ENCODE measurements at places on chromosomes 4 and X.

GRCh38 chr4:87038837-87039615, 104.2 kb downstream of the AFF1 start:
- DNase-seq: no peak

- DNase-seq: no peak
These were observed 133.9 kb downstream of the TET2 start for GRCh38 chr4:105280338-105281123.

GRCh38 chr4:3767570-3768288, 1.5 kb downstream of the ADRA2C start:
- no peak for DNase-seq

DNA sequence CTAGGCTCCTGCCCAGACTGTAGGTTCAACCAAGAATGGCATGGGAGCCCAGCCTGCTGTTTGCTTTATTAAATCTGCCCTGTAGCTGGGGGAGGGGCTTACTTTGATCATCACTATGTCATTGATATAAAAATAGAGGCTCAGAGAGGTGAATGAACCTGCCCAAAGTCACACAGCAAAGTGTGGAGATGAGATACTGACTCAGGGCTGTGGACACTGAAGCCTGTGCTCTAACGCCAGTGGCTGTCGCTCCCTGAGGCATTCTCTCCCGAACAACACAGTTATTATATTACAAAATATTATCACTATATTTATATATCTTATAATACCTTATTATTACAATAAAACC, 3.5 kb downstream of the MSANTD1 start:
- DNase-seq: no peak

DNA sequence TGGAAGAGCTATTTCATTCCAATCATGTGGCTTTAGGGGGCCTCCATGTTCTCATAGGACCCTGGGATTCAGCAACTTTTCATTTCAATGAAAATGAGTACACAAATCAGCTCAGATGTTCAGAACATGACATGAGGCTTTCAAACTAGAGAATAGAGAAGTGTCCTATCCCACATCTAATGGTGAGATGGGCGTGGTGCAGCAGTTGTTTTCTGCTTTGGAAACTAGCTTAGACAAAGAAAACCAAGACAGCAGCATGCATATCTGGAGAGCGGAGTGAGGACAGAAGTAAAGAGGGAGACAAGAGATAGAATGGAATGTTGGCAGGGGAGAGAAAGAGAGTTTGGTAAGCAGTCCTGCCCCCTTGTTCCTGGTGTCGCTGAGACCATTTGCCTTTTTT, 1009.1 kb upstream of the IGFBP7 start:
- DNase-seq: no peak

GRCh38 chr4:155143512-155143911, 64.9 kb upstream of the NPY2R start:
- no peak for DNase-seq

GRCh38 chr4:122845066-122845465, 18.4 kb downstream of the FGF2 start:
- DNase-seq: no peak
